ENCODE measurements at places on chromosomes 1 and 21. TPM values are rescaled to one million over a fixed set of nuclear protein-coding genes. Genes with fewer than 3 reads are reported as not detected.

The EFNA3 gene
- 2.6 TPM for total RNA-seq

The UTP11 gene
- total RNA-seq: 51.2 TPM

The TMCO4 gene
- total RNA-seq: 18.3 TPM

The PRDM16 gene
- not detected for total RNA-seq

The GOLT1A gene
- total RNA-seq: 0.27 TPM

Data from activated CD4-positive, alpha-beta memory T cell treated with anti-CD3 and anti-CD28 coated beads for 36 hours (primary cell).